NCI-H774 (cell line): ENCODE measurements at places on chromosomes 2 and 18.

GRCh38 chr2:23376075-23376474 is 8.9 kb upstream of the KLHL29 start:
- DNase-seq: no peak

GRCh38 chr18:65265761-65266160 is 485.1 kb upstream of the CDH7 start:
- DNase-seq: no peak

- no peak for DNase-seq
These were observed 103.2 kb downstream of the AKAIN1 start for GRCh38 chr18:5093902-5094301.

DNA sequence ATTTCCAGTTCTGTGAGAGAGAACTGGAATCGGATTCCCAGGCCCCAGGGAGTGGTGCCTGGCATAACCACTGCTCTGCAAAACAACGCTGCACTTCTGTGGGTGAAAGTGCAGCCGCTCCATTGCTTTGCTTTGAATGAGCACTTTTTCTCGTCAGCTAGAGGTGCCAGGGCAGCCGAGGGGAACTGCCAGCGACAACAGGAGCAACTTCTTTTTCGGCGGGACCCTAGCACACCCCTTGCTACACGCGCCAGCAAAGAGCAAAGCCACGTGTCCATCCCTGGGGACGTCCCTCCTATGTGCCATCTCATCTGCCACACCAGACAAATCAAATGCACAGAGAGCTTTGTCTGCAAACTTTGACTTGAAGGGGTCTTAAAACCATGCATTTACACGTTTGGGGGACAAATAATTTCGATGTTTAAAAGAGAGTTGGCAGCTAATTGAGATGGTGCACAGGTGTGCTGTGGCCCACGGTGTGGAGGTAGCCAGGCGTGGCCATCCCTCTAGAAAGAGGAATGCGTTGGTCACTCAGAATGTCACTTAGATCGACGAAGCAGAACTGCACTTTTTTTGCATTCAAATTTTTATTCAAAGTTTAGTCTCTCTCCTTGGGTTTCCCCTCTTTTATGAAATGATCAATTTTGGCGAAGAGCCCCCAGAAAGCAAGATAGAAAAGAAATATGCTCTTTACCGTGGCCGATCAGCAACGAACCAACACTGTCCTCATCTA is 151.8 kb downstream of the MBP start:
- DNase-seq: no peak

DNA sequence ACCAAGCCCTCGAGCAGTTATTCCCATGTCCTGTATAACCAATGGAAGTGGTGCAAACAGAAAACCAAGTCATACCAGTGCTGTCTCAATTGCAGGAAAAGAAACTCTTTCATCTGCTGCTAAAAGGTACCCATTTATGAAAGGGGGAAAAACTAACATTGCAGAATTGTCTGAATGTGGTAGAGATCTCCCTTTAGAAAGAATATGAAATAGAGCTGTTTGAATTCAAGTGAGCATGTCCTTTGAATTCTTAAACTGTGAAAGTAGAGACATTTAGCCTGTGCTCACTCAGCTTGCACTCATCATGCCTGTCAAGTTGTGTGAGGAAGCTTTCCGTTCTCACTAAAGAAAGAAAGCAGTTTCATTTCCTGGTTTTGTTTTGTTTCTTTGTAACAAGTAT is 87.4 kb downstream of the EML4 start:
- DNase-seq: no peak

DNA sequence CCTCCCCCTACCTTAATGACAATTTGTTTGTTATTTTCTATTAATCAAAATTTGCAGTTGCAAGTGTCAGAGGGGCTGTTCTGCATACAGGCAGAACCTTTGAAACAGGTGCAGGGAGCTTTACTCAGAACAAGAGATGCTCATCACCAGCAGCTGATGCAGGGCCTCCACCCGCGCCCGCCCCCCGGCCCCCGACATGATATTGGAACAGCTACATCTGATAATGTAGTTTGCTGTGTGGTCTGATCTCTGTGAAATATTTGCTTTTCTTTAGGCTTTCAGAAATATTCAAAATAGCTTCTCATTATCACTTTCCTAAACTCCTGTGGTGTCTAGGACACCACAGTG is 130.0 kb downstream of the PRKCE start:
- DNase-seq: no peak

DNA sequence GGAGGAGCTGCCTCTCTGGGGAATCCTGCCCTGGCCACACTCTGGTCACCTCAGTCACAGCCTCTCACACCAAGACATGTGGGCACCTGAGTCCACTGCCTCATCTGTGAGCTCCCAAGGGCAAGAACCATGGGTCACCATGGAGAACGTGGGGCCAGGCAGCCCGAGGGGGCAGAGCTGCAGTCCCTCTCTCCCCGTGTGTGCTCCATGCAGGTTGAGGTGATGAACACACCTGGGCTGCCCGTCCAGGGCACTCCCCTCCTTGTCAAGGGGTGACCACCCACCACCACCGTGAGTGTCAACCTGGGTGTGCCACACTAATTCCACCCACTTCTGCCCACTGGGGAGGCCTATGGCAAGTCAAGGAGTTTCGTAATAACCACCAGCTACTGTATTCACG is 159.6 kb upstream of the RAB6C start:
- DNase-seq: no peak

- no peak for DNase-seq
These were observed 2.5 kb downstream of the MERTK start for GRCh38 chr2:111900859-111901258.
